ENCODE measurements at places on chromosomes 6 and 20. TPM values are rescaled to one million over a fixed set of nuclear protein-coding genes. Genes with fewer than 3 reads are reported as not detected.

DNA sequence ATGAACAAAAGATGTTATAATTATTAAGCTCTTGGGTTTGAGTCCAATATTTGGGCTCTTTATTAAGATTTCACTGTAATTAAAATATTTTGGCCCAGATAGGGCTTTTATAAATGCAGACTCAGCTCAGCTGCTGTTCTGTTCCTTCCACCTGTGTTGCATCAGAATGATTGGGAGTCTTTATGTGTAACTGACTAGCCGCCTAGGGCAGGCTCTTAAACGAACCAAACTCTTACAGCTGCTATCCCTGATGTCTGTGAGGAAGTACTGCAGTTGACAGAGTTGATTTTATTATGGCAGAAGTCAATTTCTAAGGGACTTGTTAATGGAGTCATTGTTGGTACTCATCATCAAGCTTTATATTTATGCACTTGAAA, 144.7 kb downstream of the MYO6 start:
- no peak for DNase-seq

GRCh38 chr20:24576447-24576846, 107.0 kb downstream of the SYNDIG1 start:
- no peak for DNase-seq

- DNase-seq: no peak
Observed at GRCh38 chr6:167073679-167074274, 49.1 kb upstream of the CCR6 start.

DNA sequence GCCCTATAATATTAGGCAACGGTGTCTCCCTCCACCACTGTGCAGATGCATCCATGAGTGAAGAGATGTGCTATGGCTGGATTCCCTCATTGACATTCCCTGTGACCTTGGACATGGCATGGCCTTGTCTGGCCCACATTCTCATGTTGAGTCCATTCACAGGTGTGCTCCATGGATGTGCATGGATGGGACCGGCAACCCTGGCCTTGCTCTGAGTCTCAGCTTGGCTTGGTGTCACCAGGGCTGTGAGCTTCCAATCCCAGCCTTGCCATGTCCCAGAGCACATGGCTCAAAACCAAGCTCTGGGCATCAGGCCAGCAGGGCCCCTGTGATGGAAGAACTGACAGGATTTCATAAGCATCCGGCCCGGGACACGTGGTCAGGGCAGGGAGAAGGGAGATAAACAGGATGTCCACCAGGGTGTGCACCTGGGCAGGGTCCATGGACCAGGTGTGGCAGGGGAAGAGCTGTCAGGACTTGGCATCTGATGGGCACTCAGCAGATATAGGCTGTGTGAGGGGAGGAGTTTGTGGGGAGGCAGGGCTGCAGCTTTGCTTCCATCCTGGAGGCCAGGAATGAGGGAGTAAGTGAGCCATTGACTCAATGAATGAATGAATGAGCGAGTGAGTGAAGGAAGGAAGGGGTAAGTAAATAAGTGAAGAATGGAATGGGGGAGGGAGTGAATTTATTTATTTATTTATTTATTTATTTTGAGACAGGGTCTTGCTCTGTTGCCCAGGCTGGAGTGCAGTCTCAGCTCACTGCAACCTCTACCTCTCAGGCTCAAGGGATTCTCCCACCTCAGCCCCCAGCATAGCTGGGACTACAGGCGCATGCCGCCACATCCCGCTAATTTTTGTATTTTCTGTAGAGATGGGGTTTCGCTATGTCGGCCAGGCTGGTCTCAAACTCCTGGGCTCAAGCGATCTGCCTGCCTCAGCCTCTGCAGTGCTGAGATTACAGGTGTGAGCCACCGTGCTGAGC, 15.7 kb downstream of the NRSN2 start:
- peak; percentile 45 for DNase-seq

GRCh38 chr20:35502352-35502751, 27.1 kb downstream of the C20orf173 start:
- DNase-seq: no peak

DNA sequence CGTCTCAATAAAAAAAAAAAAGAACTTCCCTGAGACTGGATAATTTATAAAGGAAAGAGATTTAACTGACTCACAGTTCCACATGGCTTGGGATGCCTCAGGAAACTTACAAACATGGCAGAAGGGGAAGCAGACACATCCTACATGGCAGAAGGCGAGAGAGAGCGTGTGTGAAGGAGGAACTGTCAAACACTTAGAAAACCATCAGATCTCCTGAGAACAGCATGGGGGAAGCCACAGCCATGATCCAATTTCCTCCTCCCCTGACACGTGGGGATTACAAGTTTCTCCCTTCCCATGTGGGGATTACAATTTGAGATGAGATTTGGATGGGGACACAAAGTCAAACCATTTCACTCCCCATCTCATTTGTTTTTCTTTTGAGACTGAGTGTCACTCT, 46.6 kb upstream of the TFAP2C start:
- DNase-seq: no peak

Gene NNAT
- not detected for polyA plus RNA-seq

Gene GPR6
- polyA plus RNA-seq: not detected

DNA sequence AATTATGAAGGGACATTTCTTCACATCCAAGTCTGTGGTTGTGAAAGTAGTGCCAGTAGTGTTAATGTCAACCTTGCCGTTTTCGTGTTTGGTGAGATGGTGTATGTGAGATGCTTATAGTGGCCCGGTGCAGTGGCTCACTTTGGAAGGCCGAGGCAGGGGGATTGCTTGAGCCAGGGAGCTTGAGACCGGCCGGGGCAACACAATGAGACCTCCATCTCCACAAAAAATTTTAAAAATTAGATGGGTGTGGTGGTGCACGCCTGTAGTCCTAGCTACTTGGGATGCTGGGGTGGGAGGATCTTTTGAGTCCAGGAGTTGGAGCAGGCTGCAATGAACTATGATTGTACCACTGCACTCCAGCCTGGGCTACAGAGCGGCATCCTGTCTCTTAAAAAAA, 37.4 kb downstream of the PNLDC1 start:
- no peak for DNase-seq

Gene RAB32
- 13.0 TPM for polyA plus RNA-seq

DNA sequence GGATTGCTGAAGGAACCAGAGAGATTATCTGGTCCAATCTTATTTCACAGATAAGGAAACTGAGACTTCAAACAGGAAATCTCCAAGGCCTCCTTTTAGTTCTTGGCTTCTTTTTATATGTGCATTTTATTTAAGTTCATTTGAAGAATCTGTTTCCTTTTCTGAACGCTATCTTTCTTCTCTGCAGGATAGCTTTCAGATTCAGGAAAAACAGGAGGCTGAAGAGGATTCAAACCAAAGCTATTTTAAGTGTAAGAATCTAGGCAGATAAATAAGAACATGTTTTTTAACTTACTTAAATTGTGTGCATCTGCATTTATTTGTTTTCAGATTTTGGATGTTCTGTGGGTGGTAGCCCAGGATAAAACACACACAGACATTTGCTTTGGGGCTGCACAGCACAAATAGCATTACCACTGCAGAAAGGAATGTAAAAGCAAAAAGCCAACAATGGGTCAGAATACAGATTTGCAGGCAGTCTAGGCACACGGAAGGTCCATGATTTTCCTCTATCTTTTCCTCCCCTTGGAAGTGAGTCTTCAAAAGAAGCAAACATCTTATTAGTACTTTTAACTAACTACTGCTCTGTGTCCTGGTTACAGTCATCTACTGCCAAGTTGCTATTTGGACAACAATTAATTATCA, 188.8 kb upstream of the TBX18 start:
- DNase-seq: peak; percentile 44

Gene CALHM6
- polyA plus RNA-seq: 2.8 TPM

Gene TREM2
- polyA plus RNA-seq: 0.26 TPM

Gene UBD
- polyA plus RNA-seq: 0.14 TPM

DNA sequence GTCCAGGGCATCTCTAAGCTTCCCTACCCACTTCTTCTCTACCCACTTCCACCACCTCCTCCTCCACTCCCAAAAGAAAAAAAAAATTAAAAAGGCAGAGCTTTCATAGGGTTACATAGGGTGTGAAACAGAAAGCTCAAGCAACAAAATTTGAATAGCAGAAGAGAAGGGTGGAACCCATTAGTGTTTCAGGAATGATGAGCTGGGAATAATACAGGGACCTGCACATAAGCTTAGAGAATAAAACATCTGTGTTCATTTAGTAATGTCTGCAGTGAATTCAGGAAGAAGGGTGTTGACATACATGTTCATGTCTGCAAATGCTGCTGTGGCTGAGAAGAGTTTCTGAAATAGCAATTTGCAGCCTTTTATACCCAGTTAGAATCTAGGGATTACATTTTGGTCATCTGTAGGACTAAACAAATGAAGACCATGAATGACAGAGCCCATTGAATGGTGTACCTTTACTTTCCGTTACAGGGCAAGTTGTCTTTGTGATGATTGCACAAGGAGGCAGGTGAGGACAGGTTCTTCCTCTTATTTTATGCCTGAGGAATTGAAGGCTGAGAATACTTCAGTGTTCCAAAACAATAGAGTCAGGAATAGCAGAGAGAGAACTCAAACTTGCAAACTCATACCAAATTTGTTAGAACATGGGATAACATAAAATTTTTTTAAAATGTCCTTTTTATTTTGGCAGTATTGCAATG, 975.1 kb downstream of the TFAP2A start:
- DNase-seq: no peak

GRCh38 chr6:52106994-52107393, 19.6 kb upstream of the PKHD1 start:
- no peak for DNase-seq

GRCh38 chr6:11767978-11768756, 10.4 kb downstream of the ADTRP start:
- DNase-seq: no peak

DNA sequence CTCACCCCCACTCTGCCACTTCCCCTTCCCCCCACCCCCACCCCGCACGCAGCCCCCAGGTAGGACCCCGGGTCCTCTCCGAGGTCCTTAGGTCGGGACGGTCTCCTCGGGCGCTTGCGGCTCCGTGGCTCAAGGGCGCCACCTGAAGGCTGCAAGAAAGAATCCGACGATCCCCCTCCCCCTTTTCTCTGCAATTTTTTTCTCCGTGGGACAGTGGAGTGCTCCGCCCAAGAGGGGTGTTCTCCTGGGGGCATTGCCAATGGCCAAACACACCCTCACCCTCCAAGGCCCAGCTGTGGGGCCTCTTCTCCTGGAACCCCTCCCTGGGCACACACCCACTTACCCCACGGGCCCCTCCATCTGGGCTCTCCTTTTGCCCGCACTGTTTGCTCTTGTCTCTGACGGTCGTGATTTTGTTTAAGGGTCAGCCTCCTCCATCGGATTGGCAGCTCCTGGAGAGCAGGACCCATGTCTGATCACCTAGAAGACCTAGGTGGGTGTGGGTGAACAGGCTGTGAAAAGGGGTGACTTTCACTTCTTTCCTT, 1.1 kb upstream of the TMEM74B start:
- no peak for DNase-seq

Gene SLC22A2
- 0.15 TPM for polyA plus RNA-seq

Gene SLC22A16
- polyA plus RNA-seq: 0.19 TPM

GRCh38 chr20:8647961-8648441, 420.9 kb upstream of the PLCB4 start:
- DNase-seq: peak; percentile 49

DNA sequence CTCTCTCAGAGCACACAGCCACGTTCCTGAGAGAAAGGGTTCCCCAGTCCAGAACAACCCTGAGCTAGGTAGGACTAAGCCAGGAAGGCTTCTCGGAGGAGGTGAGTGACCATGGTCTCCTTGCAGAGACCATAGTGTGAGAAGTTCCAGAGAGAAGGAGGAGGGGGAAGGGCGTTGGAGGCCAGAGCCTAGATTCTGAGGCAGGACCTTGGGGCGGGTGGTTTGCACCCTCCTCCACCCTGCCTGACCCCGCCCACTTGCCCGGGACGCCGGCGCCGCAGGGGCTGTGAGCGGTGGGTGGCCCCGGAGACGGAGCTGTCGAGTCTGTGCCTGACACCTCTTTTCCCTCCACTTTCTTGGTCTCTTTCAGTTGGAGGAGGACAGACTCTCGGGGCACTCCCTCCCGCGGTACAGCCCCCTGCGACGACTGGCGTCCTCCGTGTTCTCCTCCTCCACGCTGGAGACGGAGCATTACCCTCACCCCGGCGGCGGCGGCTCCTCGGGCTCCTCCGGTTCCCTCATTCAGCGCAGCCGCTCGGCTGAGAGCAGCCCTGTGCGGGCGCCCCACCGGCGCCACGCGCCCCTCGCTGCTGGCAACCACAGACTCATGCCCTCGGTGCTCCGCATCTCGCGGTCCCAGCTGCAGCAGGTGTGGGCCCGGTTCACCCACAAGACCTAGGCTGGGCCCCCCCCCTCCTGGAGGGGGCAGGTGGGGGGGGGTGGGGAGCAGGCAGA, 26.2 kb downstream of the TTBK1 start:
- DNase-seq: no peak

- no peak for DNase-seq
Observed at GRCh38 chr20:31790401-31790800, 28.8 kb upstream of the MYLK2 start.

DNA sequence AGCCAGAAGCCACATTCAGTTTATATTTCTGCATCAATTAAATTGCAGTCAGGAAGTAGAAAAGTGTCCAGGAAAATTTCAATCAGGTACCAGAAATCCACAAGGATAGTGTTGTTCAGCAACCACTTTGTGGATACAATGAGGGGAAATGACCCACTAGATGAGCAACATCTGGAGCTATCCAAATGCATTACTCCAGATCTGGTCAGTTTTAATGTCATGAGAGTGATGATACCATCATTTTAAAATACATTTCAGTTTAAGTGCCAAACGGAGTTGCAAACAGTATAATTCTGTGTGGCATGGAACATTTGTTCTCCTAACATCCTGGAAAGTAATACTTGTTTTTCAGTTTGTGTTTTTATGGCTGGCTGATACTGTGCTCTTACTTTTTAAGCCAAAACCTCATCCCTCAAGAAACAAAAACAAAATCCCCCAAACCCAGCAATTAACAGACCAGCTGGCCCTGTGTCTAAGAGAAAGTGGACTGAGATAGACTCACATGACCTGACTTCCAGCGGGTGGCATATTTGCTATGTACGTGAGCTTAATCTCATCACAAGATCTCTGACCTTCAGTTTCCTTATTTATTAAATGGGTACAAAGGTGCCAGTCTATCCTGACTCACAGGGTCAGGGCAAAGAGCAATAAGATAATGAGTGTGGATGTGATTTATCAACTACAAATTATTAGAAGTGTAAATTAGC, 58.8 kb upstream of the CNKSR3 start:
- no peak for DNase-seq

GRCh38 chr20:10715035-10715434, 41.2 kb upstream of the JAG1 start:
- DNase-seq: no peak

- no peak for DNase-seq
Observed at GRCh38 chr6:169559592-169559991, 142.2 kb downstream of the WDR27 start.

DNA sequence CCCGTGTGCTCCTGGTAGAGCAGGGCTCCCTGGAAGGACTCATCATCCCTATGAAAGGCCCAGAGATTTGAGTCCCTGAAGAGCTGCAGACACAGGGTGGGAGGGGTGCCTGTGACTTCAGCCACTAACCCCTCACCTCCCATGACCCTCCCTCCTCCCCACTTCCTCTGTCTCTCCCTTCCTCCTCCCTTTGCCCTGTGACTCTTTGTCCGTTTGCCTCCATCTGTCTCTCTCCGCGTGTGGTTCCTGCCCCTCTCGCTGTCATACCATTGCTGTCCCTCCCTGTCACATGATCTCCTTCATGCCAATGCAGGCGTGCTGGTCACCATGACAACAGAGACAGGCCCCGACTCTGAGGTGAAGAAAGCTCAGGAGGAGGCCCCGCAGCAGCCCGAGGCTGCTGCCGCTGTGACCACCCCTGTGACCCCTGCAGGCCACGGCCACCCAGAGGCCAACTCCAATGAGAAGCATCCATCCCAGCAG, 19.0 kb downstream of the EPB41L1 start:
- no peak for DNase-seq

GRCh38 chr6:1390946-1391799, 1.8 kb downstream of the FOXF2 start:
- no peak for DNase-seq

GRCh38 chr6:34934516-34934915, 45.5 kb downstream of the ANKS1A start:
- DNase-seq: peak; percentile 74

Measured in muscle of arm (tissue), 14 donors.